ENCODE measurements at places on chromosomes 11 and 22. TPM values are rescaled to one million over a fixed set of nuclear protein-coding genes. Genes with fewer than 3 reads are reported as not detected.
A peak's percentile ranks its signal among the peaks of the same experiment; 100 is the strongest.

- peaks cover 21% of the 10 kb centered on the region for H3K4me1 ChIP-seq
- H3K27ac ChIP-seq: peak overlapping the region; percentile 84
- H3K36me3 ChIP-seq: peaks cover 4% of the 10 kb centered on the region
- no peak for DNase-seq
- peak overlapping the region; percentile 67 for H3K4me3 ChIP-seq
Measured at GRCh38 chr22:46758867-46759290, 3.6 kb upstream of the TBC1D22A start.

GRCh38 chr11:128301756-128302155 is 285.6 kb downstream of the ETS1 start:
- H3K4me1 ChIP-seq: peaks cover 34% of the 10 kb centered on the region
- H3K4me3 ChIP-seq: no peak overlapping the region
- H3K27ac ChIP-seq: no peak overlapping the region
- peaks cover 5% of the 10 kb centered on the region for H3K27me3 ChIP-seq
- no peak for DNase-seq
- H3K36me3 ChIP-seq: no peaks in the 10 kb centered on the region

GRCh38 chr11:19866037-19866436 is 153.4 kb downstream of the NAV2 start:
- no peaks in the 10 kb centered on the region for H3K27me3 ChIP-seq
- no peak for DNase-seq
- H3K36me3 ChIP-seq: no peaks in the 10 kb centered on the region
- H3K4me3 ChIP-seq: no peak overlapping the region
- no peak overlapping the region for H3K27ac ChIP-seq
- H3K4me1 ChIP-seq: peaks cover 24% of the 10 kb centered on the region

NDUFA6 gene
- 93.9 TPM for total RNA-seq

MIOX gene
- 1.2 TPM for total RNA-seq

All from type B pancreatic cell (in vitro differentiated cells).